Calu3 (cell line): ENCODE measurements at places on chromosomes 6 and 20.

- DNase-seq = peak; percentile 60
Measured at GRCh38 chr20:36384022-36384619, 78.0 kb downstream of the DLGAP4 start.

GRCh38 chr6:11434565-11435326 is 102.8 kb upstream of the TMEM170B start:
- DNase-seq = peak; percentile 37

DNA sequence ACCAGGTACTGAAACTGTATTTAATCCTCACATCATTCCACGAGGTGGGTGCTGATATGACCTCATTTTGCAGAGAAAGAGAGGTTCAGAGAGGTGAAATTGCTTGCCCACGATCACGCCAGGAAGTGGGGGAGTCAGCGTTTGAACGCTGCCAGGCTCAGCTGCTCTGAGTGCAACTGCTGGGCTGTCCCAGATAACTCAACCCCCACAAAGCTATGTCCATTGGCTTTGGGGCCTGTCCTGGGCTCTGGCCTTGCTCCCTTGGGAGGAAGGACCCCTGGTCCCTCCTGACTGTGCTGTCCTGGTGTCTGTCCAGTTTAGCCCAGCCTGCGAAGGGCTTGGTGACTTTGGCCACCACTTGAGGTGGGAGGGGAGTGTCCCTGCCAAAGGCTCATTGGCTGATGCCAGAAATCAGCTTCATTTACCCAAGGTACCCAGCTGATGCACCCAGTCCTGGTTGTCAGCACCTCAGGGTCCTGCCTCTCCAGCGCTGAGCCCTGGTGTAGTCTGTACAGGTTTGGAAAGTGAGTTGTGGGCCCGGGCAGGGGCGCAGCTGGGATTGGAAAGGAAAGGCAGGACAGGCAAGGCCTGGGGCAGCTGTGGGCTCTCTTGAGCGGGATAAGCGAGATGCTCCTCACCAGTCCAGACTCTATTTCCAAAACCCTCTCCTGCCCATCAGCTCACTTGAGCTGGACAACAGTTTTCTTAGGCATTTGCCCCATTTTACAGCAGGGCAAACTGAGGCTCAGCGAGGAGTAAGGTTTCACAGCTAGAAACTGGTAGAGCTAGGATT is 38.5 kb downstream of the SUN5 start:
- DNase-seq = no peak

DNA sequence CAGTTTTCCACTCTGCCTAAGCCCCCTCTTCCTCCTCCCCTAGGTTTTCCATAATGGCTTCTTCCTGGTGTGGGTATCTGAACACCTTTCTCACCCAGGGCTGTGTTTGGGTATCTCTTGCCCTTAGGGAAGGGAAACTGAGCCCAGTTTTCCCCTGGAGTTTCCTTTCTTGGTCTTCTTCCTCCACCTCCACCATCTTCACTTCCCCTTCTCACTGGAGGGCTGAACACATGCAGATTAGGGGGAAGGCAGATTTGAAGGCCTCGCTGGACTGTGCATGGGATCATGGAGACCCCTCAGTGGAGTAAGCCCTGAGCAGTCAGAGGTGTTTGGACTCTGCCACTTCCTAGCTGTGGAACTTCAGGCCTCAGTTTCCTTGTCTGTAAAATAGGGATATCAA is 27.8 kb downstream of the FOXP4 start:
- no peak for DNase-seq

DNA sequence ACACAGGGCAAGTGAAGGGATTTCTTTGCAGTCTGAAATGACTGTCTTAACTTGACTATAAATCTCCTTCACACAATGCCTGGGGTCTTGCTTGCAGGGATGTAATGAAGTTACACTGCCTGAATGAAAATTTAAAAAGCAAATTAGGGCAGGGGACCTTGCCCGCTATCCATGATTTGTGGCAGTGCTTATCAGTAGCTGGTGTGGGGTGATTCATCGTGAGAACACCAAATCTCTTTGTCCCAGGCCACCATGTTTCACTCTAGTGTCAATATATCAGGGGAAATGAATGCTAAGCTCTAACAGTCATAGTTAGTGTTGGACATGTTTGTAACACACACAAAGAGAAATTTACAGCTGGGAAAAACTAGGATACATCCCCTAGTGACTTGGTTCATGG is 713.7 kb upstream of the EPHA7 start:
- DNase-seq = no peak

DNA sequence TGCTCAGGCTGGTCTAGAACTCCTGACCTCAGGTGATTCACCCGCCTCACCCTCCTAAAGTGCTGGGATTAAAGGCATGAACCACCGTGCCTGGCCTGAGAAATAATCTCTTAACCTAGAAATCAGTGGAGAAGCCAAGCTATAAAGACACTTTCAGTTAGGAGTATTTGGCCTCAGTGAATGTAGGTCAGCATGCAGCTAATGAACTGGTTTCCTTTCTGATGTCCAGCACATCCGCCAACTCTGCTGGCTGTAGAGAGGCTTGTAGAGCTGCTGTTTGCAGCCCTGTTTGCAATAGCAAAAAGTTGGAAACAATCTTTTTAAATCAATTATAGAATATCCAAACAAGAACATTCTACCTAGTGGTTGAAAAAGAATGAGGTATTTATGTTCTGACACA is 42.4 kb upstream of the ELOVL5 start:
- no peak for DNase-seq

- DNase-seq = no peak
Measured at GRCh38 chr6:39251406-39251805, 22.1 kb upstream of the KCNK5 start.
